ENCODE measurements at places on chromosomes 12 and 14. TPM values are rescaled to one million over a fixed set of nuclear protein-coding genes. Genes with fewer than 3 reads are reported as not detected.

The ZNF140 gene
- polyA plus RNA-seq, result 29.6 TPM

The SLC8A3 gene
- not detected for polyA plus RNA-seq

The PACS2 gene
- polyA plus RNA-seq, result 2.1 TPM

The PRKAG1 gene
- 83.8 TPM for polyA plus RNA-seq

The CLEC1A gene
- polyA plus RNA-seq, result not detected

The RERG gene
- polyA plus RNA-seq, result not detected

The RIN3 gene
- 25.0 TPM for polyA plus RNA-seq

The RERGL gene
- not detected for polyA plus RNA-seq

The DPY19L2 gene
- polyA plus RNA-seq, result 2.3 TPM

The CPNE6 gene
- not detected for polyA plus RNA-seq

The PLCZ1 gene
- not detected for polyA plus RNA-seq

The MORN3 gene
- polyA plus RNA-seq, result 6.9 TPM

The LTBR gene
- polyA plus RNA-seq, result not detected

DNA sequence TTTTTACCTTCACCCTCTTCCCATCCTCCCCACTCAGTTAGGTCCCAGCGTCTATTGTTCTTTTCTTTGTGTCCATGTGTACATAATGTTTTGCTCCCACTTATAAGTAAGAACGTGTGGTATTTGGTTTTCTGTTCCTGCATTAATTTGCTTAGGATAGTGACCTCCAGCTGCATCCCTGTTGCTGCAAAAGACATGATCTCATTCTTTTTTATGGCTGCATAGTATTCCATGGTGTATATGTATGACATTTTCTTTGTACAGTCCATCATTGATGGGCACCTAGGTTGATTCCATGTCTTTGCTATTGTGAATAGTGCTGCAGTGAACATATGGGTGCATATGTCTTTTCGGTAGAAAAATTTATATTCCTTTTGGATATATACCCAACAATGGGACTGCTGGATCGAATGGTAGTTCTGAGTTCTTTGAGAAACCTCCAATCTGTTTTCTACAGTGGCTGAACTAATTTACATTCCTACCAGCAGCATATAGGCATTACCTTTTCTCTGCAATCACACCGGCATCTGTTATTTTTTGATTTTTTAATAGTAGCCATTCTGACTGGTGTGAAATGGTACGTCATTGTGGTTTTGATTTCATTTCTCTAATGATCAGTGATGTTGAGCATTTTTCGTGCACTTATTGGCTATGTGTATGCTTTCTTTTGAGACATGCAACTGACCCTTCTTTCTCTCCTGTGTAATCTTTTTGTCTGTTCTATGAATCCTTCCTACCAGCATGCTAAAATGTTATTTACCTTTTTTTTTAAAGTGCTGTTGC, 279.7 kb upstream of the AMIGO2 start:
- no peak for DNase-seq
- peak overlapping the region; percentile 84 for H3K4me3 ChIP-seq
- H3K4me1 ChIP-seq, result peaks cover 63% of the 10 kb centered on the region
- peak overlapping the region; percentile 90 for H3K27ac ChIP-seq

DNA sequence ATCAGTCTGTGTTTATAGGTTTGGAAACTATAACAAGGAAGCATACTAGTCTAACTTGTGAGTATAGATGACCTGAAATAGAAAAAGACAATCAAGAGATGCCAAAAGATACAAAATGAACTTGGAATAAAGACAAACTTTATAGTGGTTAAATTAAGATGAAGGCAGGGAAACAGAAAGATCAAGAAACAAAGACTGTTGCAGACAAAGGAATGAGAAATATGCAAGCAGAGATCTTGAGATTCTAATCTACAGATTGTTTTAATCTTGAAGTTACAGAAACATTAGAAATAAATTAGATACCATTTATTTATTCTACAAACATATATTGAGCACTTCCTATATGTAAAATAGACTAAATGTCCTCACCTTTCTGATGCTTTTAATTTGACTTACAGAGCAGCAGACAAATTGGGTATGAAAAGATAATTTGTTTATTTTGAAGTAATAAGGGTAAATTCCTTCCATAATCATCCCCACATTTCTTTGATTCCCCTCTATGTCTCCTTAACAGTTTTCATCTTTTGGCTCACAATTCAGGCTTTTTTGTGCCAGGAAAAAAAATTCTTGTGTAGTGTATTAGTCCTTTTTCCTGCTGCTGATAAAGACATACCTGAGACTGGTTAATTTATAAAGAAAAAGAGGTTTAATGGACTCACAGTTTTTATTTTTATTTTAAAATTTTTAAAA, 134.4 kb downstream of the KITLG start:
- no peaks in the 10 kb centered on the region for H3K27me3 ChIP-seq
- H3K4me1 ChIP-seq, result no peaks in the 10 kb centered on the region
- no peaks in the 10 kb centered on the region for H3K36me3 ChIP-seq
- H3K4me3 ChIP-seq, result no peak overlapping the region
- no peak for DNase-seq

- no peaks in the 10 kb centered on the region for H3K36me3 ChIP-seq
- no peak overlapping the region for H3K4me3 ChIP-seq
- H3K27me3 ChIP-seq, result peaks cover 5% of the 10 kb centered on the region
- no peak for DNase-seq
Observed at GRCh38 chr12:71725011-71725410, 29.7 kb upstream of the RAB21 start.

DNA sequence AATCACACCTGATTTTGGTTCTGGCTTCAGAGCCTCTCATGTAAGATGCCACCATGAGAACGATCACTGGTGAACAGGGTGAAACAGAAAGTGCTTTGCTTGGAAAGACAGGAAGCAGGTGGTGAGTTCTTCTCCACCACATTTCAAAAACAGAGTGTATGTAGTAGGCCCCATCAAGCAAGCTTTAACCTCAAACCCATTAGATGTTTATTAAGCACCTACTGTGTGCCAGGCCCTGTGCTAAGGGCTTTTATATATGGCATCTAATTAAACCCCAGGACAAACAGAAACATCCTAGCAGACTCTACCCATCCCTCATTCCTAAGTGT, 47.8 kb upstream of the MED13L start:
- peak overlapping the region; percentile 58 for H3K4me3 ChIP-seq
- H3K27ac ChIP-seq, result no peak overlapping the region
- H3K4me1 ChIP-seq, result peaks cover 13% of the 10 kb centered on the region
- peak; percentile 41 for DNase-seq
- no peaks in the 10 kb centered on the region for H3K36me3 ChIP-seq
- no peaks in the 10 kb centered on the region for H3K27me3 ChIP-seq

DNA sequence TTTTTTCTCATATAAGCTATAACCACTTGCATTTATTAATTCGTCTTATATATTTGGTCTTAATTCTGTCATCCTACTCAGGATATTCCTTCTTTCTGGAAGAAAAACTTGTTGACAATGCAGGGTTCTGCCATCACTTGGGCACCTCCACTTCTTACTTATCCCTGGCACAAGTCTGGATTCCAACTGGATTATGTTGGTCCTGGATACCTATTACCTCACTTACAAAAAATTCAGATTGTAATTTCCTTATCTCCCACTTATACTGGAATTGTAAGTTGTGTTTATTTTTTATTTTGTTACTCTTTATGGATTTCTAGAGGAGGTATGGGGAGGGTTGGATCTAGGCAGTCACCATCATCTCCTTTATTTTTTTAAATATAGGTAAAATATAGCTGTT, 36.7 kb downstream of the LRRIQ1 start:
- no peak overlapping the region for H3K27ac ChIP-seq
- H3K4me1 ChIP-seq, result no peaks in the 10 kb centered on the region
- H3K36me3 ChIP-seq, result no peaks in the 10 kb centered on the region
- no peak overlapping the region for H3K4me3 ChIP-seq
- no peaks in the 10 kb centered on the region for H3K27me3 ChIP-seq

DNA sequence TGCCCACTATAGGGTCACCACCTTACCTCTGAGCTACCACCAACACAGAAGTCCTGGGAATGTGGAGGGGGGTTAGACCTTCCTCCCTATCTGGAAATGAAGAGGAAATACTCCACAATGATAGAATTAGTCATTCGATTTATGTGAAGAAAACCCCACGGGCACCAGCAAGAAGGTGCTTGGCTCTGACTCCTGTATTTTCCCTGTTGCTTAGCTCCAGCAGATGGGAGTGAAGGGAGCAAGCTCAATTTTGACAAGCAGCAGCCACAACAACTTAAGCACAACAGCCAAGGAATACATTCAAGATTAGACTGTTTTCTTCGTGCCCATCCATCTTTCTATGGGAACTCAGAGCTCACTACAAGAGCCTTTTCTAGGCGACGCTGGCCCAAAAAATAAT, 191.7 kb downstream of the SPTSSA start:
- no peaks in the 10 kb centered on the region for H3K4me1 ChIP-seq
- no peak overlapping the region for H3K27ac ChIP-seq
- H3K4me3 ChIP-seq, result no peak overlapping the region
- DNase-seq, result no peak

GRCh38 chr14:78253986-78254385, 83.8 kb downstream of the NRXN3 start:
- H3K4me3 ChIP-seq, result no peak overlapping the region
- no peak overlapping the region for H3K27ac ChIP-seq
- no peaks in the 10 kb centered on the region for H3K4me1 ChIP-seq
- no peaks in the 10 kb centered on the region for H3K36me3 ChIP-seq
- no peaks in the 10 kb centered on the region for H3K27me3 ChIP-seq

- no peaks in the 10 kb centered on the region for H3K4me1 ChIP-seq
- H3K4me3 ChIP-seq, result no peak overlapping the region
- H3K27me3 ChIP-seq, result no peaks in the 10 kb centered on the region
- H3K36me3 ChIP-seq, result no peaks in the 10 kb centered on the region
Observed at GRCh38 chr12:127277882-127278281, 989.1 kb upstream of the TMEM132C start.

DNA sequence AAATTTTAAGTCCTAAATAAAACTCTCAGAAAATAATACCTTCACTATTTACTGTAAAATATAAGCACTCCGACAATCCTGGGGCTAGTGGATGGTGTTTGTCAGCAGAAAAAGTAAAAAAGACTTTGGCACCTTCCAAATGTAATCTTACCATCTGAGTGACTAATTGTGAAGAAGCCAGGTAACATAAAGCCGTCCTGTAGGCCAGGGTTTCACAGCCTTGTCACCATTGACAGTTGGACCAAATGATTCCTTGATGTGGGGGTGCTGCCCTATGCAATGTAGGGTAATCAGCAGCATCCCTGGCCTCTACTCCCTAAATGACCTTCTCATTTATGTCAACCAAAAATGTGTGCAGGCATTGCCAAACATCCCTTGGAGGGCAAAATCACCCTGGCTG, 87.2 kb downstream of the CAPZA3 start:
- H3K4me1 ChIP-seq, result no peaks in the 10 kb centered on the region
- no peak overlapping the region for H3K4me3 ChIP-seq
- H3K27me3 ChIP-seq, result no peaks in the 10 kb centered on the region
- H3K27ac ChIP-seq, result no peak overlapping the region
- DNase-seq, result no peak

DNA sequence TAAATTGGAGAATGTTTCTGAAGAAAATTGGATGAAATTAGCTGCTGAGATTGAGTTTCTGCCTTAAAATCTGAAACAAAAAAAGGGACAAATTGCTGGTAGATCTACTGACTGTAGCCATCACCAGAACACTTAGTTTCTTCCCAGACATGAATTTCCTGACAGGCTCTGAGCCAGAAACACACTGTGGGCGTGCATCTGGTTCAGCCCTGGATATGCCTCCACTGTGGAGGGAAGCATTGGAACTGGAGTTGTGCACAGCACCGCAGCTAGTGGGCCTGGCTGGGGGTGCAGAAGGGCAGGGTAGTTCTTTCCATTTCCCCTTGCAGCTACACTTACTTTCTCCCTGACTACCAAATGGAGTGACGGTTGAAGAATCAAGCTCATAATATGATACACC, 31.2 kb downstream of the CREBL2 start:
- peaks cover 5% of the 10 kb centered on the region for H3K4me1 ChIP-seq
- no peak for DNase-seq
- no peaks in the 10 kb centered on the region for H3K27me3 ChIP-seq
- no peak overlapping the region for H3K27ac ChIP-seq
- H3K4me3 ChIP-seq, result no peak overlapping the region

DNA sequence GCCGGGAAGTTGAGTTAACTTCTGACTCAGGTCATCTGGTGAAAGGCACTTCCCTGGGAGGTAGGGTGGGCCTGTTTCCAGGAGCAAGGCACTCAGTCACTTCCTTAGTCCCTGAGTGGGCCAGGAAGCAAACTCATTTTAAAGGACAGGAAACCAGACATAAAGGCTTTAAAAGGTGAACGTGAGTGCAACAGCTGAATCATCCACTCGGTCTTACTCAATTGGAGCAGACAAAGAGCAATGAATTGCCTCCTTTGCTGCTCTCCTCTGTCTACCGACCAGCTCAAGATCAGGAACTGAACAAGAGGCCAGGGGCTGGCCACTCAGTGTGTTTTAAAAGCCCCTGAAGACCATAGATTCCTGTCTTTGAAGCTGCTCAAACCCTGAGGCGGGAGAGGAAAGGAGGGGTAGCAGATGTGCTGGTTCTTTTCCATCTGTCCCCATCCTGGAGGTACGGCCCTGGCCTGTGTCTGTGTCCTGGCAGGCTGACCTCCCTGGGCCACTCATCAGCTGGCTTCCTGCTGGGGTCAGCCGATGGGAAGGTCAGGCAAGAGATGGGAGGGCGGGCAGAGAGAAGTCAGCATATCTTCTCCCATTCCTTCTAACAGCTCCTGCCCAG, 148.9 kb downstream of the PPM1H start:
- no peak for DNase-seq
- no peaks in the 10 kb centered on the region for H3K36me3 ChIP-seq
- no peak overlapping the region for H3K27ac ChIP-seq
- H3K4me1 ChIP-seq, result no peaks in the 10 kb centered on the region
- H3K4me3 ChIP-seq, result no peak overlapping the region

DNA sequence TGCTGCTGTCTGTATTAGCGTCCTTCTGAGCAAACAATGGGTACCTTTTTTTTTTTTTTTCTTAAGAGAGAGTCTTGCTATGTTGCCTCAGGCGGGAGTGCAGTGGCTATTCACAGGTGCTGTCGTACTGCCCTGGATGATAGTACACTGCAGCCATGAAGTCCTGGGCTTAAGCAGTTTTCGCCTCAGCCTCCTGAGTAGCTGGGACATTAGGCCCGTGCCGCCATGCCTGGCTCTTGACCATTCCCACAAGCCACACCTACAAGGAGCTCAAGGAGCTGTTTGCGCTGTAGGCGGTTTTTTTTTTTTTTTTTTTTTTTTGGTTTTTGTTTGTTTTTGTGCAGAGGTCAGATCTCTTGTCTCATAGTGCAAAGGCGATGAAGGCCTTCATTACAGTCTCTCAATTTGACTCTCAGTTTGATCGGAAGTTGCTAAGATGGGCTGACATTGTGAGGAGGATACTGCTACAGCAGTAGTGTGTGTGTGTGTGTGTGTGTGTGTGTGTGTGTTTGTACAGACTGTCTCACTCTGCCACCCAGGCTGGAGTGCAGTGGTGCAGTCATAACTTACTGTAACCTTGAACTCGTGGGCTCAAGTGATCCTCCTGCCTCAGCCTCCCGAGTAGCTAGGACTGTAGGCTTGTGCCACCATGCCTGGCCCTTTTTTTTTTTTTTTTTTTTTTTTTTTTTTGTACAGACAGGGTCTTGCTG, 34.2 kb downstream of the TRAF3 start:
- peaks cover 47% of the 10 kb centered on the region for H3K4me1 ChIP-seq
- no peaks in the 10 kb centered on the region for H3K27me3 ChIP-seq
- H3K36me3 ChIP-seq, result no peaks in the 10 kb centered on the region
- DNase-seq, result no peak

- DNase-seq, result peak; percentile 10
- peaks cover 29% of the 10 kb centered on the region for H3K36me3 ChIP-seq
- H3K27ac ChIP-seq, result no peak overlapping the region
- no peaks in the 10 kb centered on the region for H3K4me1 ChIP-seq
- no peak overlapping the region for H3K4me3 ChIP-seq
- H3K27me3 ChIP-seq, result no peaks in the 10 kb centered on the region
Observed at GRCh38 chr12:65248656-65249633, 29.5 kb upstream of the MSRB3 start.

GRCh38 chr12:22722081-22722480, 97.1 kb downstream of the ETNK1 start:
- no peak overlapping the region for H3K4me3 ChIP-seq
- H3K4me1 ChIP-seq, result no peaks in the 10 kb centered on the region
- H3K27me3 ChIP-seq, result peaks cover 5% of the 10 kb centered on the region
- DNase-seq, result no peak
- no peak overlapping the region for H3K27ac ChIP-seq
- no peaks in the 10 kb centered on the region for H3K36me3 ChIP-seq

All from CD4-positive, CD25-positive, alpha-beta regulatory T cell (primary cell).